Neural crest cell (in vitro differentiated cells): ENCODE measurements at places on chromosomes 6 and 20. TPM values are rescaled to one million over a fixed set of nuclear protein-coding genes. Genes with fewer than 3 reads are reported as not detected.

PPIL6 gene
- 2.2 and 3.3 TPM in 2 replicates for total RNA-seq

PACSIN1 gene
- 0.30 and 0.44 TPM in 2 replicates for total RNA-seq

CDKN1A gene
- 11.6 and 12.5 TPM in 2 replicates for total RNA-seq

DYNLT1 gene
- total RNA-seq: 117 and 118 TPM in 2 replicates

SCRT2 gene
- total RNA-seq: 3.7 and 4.1 TPM in 2 replicates

TPD52L1 gene
- total RNA-seq: 2.9 and 3.6 TPM in 2 replicates

- H3K36me3 ChIP-seq: peaks cover 10% of the 10 kb centered on the region
- H3K4me3 ChIP-seq: peak overlapping the region; percentile 74
- peak; percentile 52 for DNase-seq
- no peak overlapping the region for H3K27ac ChIP-seq
- H3K27me3 ChIP-seq: peaks cover 85% of the 10 kb centered on the region
Observed at GRCh38 chr6:170295510-170296422, 4.9 kb upstream of the DLL1 start.

- H3K4me3 ChIP-seq: peak overlapping the region; percentile 21
- peaks cover 4% of the 10 kb centered on the region for H3K36me3 ChIP-seq
- peaks cover 34% of the 10 kb centered on the region for H3K4me1 ChIP-seq
- peak overlapping the region; percentile 53 for H3K27ac ChIP-seq
Observed at GRCh38 chr20:38270869-38271605, 10.5 kb upstream of the KIAA1755 start.

GRCh38 chr6:52399511-52400312 lies 20.4 kb upstream of the EFHC1 start:
- DNase-seq: peak; percentile 24
- no peak overlapping the region for H3K4me3 ChIP-seq
- H3K27ac ChIP-seq: no peak overlapping the region
- H3K27me3 ChIP-seq: no peaks in the 10 kb centered on the region

DNA sequence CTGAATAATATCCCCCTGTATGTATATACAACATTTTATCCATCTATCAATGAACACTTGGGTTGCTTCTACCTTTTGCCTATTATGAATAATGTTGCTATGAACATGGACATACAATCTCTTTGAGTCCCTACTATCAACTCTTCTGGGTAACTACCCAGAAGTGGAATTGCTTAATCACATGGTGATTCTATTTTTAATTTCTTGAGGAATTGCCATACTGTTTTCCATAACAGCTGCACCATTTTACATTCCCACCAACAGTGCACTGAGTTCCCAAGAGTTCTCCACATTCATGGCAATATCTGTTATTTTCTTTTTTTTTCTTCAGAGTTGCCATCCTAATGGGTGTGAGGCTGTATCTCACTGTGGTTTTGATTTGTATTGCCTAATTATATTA lies 88.3 kb downstream of the ZHX3 start:
- no peaks in the 10 kb centered on the region for H3K36me3 ChIP-seq
- H3K27me3 ChIP-seq: no peaks in the 10 kb centered on the region
- no peak overlapping the region for H3K27ac ChIP-seq
- DNase-seq: no peak

DNA sequence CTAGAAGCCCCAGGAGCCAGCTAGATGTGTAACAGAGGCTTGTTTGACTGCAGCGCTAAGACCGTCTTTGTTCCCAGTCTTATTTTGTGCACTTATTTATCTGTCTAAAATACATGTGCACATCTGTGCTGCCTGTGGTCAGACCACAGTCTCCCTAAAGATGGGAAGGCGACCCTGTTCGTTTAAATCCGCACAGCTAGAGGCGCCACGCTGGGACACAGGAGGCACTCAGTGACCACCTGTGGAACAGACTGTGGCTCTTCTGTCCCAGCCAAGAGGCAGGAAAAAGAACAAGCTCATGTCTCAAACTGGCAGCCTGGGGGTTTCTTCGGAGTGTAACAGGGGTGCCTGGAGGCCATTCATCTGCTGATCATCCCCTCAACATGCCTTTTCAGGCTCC lies 66.8 kb downstream of the CPNE5 start:
- DNase-seq: no peak
- H3K27me3 ChIP-seq: no peaks in the 10 kb centered on the region
- H3K27ac ChIP-seq: peak overlapping the region; percentile 70
- no peak overlapping the region for H3K4me3 ChIP-seq
- peaks cover 53% of the 10 kb centered on the region for H3K4me1 ChIP-seq

GRCh38 chr20:17023806-17024205 lies 203.0 kb upstream of the PCSK2 start:
- no peak for DNase-seq
- H3K36me3 ChIP-seq: no peaks in the 10 kb centered on the region
- H3K27me3 ChIP-seq: peaks cover 3% of the 10 kb centered on the region

DNA sequence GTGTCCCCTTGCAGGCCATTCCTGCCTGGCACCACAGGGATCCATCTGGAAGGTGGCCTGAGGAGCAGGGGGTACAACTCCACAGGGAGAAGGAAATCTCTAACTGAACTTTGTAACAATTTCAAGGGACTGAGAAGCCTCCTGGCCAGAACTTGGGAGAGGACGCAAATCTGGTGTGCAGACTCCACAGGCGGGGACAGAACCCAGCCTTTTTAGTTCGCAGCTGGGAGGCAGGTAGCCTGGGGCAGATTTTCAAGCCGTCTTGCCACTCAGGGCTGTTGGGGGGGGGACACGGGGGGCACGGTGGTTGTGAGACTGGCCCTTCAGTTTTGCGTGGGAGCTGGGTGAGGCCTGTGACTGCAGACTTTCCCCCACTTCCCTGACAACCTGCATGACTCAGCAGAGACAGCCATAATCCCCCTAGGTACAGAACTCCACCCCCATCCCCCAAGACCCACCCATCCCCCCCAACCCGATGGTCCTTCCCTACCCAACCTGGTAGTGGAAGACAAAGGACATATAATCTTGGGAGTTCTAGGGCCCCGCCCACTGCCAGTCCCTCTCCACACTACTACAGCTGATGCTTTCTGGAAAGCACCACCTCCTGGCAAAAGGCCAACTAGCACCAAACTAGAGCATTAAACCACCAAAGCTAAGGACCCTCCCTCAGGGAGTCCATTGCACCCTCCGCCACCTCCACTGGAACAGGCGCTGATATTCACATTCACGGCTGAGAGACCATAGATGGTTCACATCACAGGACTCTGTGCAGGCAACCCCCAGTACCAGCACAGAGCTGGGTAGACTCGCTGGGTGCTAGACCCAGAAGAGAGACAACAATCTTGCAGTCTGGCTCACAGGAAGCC lies 3.0 kb upstream of the HUS1B start:
- no peak for DNase-seq
- peak overlapping the region; percentile 88 for H3K27ac ChIP-seq
- H3K36me3 ChIP-seq: peaks cover 25% of the 10 kb centered on the region
- no peak overlapping the region for H3K4me3 ChIP-seq
- H3K4me1 ChIP-seq: peaks cover 26% of the 10 kb centered on the region

DNA sequence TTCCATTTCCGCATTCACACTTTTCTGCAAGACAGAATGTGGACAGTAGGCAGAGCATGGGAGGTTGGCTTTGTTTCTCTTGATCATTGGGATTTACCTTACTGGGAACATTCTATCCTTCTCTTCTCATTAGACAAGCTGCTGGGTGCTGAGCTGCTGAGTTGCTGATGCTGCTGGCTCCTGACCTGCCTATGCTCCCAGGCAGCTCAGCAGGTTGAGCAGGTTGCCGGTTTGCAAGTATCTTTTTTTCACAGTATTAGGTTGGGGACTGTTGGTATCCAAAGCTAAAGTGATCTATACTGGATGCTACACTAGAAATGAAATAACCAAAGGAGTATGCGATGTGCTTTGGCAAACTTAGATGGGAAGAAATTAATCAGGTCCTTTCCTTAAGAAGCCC lies 23.7 kb upstream of the ADGRF4 start:
- H3K27ac ChIP-seq: no peak overlapping the region
- DNase-seq: no peak
- H3K4me1 ChIP-seq: peaks cover 12% of the 10 kb centered on the region
- no peaks in the 10 kb centered on the region for H3K36me3 ChIP-seq
- H3K27me3 ChIP-seq: no peaks in the 10 kb centered on the region

GRCh38 chr6:11226005-11226404 lies 6.5 kb downstream of the NEDD9 start:
- peaks cover 6% of the 10 kb centered on the region for H3K36me3 ChIP-seq
- H3K4me1 ChIP-seq: peaks cover 78% of the 10 kb centered on the region
- H3K27me3 ChIP-seq: no peaks in the 10 kb centered on the region
- peak overlapping the region; percentile 18 for H3K4me3 ChIP-seq

DNA sequence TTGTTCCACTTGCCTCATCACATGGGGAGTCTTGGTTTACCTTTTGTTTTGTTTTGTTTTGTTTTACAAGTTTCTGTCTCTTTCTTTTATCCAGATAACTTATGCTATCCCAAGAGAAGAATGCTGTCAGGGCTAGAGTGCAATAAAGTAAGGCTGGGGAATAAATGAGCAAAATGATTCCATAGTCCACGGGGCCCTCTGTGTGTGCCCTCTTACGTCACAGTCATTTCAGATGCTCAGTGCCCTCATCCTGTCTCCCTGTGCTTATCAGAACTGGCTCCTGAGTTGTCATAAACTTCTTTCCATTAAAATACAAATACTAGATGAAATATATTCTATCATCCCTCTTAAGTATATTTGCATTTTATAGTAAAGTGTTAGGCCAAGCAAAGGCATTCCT lies 30.8 kb upstream of the ENPP1 start:
- H3K27ac ChIP-seq: no peak overlapping the region
- H3K4me1 ChIP-seq: no peaks in the 10 kb centered on the region
- no peaks in the 10 kb centered on the region for H3K36me3 ChIP-seq

GRCh38 chr6:158825951-158826306 lies 6.8 kb upstream of the EZR start:
- peaks cover 5% of the 10 kb centered on the region for H3K4me1 ChIP-seq
- peaks cover 3% of the 10 kb centered on the region for H3K27me3 ChIP-seq
- H3K27ac ChIP-seq: no peak overlapping the region

DNA sequence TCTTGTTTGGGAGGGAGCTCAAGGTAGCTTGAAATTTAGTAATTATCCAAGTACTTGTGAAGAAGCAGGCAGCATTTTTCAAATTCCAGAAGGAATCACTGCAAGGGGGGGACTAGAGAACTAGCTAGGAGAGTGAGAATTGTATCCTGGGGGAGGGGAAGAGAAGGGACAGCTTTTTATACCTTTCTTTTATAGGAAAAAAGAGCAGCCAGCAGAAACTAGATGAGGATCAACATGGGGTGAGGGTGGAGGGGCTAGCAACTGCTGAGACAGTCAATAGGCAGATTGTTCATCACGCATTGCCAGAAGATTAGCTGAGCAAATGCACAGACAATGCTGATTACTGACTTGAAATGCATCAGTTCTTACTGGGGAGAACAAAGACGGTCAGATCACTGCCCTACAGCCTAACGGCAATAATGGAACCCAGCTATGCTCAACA lies 514.3 kb upstream of the CITED2 start:
- peak overlapping the region; percentile 82 for H3K27ac ChIP-seq
- peak overlapping the region; percentile 69 for H3K4me3 ChIP-seq
- H3K36me3 ChIP-seq: no peaks in the 10 kb centered on the region
- H3K27me3 ChIP-seq: no peaks in the 10 kb centered on the region

DNA sequence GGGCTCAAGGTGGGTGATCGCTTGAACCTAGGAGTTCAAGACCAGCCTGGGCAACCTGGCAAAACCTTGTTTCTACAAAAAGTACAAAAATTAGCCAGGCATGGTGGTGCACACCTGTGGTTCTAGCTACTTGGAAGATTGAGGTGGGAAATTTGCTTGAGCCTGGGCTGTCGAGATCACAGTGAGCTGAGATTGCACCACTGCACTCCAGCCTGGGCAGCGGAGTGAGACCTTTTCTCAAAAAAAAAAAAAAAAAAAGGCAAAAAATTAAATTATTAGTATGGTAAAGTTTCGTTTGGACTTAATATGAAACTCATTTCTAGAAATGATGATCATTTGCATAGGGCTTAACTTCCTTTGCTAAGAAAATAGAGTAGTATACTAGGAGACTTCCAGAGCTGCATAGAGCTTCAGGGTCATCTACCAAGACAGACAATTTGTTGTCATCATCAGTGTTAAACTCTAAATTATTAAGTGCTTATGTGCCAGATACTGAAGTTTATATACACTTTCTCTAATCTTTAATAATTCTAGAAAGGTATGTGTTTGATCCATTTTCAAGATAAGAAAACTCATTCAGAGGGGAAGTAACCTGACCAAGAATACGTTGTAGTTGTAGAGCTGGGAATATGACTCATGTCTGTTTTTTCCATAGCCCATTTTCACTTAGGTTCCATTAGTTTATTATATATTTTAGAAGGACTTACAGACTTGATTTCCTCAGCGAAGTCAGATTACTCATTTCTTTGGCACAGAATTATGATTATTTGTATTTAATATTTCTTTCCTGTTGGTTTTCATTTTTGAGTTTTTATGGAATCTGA lies 84.5 kb downstream of the SLC16A10 start:
- no peaks in the 10 kb centered on the region for H3K27me3 ChIP-seq
- no peak overlapping the region for H3K4me3 ChIP-seq
- H3K36me3 ChIP-seq: no peaks in the 10 kb centered on the region
- H3K27ac ChIP-seq: no peak overlapping the region

DNA sequence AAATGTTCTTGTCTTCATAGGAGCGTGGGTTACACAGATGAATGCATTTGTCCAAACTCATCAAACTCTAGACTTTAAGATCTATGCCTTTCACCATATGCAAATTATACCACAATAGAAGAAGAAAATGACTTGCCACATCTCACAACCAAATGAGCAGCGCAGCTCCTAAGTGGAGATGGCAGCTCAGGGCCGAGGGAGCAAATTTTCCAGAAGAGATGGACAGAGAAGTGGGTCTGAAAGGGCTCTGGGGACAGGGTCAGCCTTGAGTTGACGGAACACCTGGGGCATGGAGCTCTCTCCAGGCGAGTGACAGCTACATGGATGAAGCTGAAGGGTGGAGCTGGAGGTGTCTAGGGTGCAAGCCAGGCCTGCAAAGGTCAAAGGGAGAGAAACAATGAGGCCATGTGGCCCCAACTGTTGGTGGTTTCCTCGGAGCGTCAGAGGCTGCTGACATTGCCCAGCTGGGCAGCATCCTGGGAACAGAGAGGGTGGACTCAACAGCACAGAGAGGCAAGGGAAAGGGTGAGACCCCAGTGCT lies 228.3 kb downstream of the NRN1 start:
- no peak for DNase-seq
- H3K27ac ChIP-seq: no peak overlapping the region
- H3K27me3 ChIP-seq: no peaks in the 10 kb centered on the region
- H3K4me3 ChIP-seq: no peak overlapping the region
- H3K4me1 ChIP-seq: no peaks in the 10 kb centered on the region

- peaks cover 14% of the 10 kb centered on the region for H3K4me1 ChIP-seq
- H3K27me3 ChIP-seq: peaks cover 32% of the 10 kb centered on the region
- no peak for DNase-seq
Observed at GRCh38 chr20:45470937-45471336, 1.4 kb downstream of the WFDC2 start.

GRCh38 chr6:121934451-121934850 lies 465.0 kb upstream of the HSF2 start:
- H3K27ac ChIP-seq: no peak overlapping the region
- no peaks in the 10 kb centered on the region for H3K36me3 ChIP-seq
- no peaks in the 10 kb centered on the region for H3K27me3 ChIP-seq
- peaks cover 7% of the 10 kb centered on the region for H3K4me1 ChIP-seq
- DNase-seq: no peak
